ENCODE measurements at places on chromosomes 6 and 20. TPM values are rescaled to one million over a fixed set of nuclear protein-coding genes. Genes with fewer than 3 reads are reported as not detected.
A peak's percentile ranks its signal among the peaks of the same experiment; 100 is the strongest.

- no peak for DNase-seq
These were observed 340.1 kb downstream of the BCKDHB start for GRCh38 chr6:80446454-80447045.

GRCh38 chr6:25027221-25027916 is 91.6 kb upstream of the RIPOR2 start:
- DNase-seq, result peak; percentile 85

GRCh38 chr6:163530406-163530805 is 115.9 kb downstream of the QKI start:
- DNase-seq, result no peak

GRCh38 chr20:60765821-60766403 is 486.1 kb upstream of the CDH4 start:
- DNase-seq, result no peak

- no peak for DNase-seq
These were observed 67.0 kb upstream of the AKAP12 start for GRCh38 chr6:151172751-151173150.

- DNase-seq, result no peak
These were observed 512.8 kb upstream of the EPHA7 start for GRCh38 chr6:93932175-93932574.

DNA sequence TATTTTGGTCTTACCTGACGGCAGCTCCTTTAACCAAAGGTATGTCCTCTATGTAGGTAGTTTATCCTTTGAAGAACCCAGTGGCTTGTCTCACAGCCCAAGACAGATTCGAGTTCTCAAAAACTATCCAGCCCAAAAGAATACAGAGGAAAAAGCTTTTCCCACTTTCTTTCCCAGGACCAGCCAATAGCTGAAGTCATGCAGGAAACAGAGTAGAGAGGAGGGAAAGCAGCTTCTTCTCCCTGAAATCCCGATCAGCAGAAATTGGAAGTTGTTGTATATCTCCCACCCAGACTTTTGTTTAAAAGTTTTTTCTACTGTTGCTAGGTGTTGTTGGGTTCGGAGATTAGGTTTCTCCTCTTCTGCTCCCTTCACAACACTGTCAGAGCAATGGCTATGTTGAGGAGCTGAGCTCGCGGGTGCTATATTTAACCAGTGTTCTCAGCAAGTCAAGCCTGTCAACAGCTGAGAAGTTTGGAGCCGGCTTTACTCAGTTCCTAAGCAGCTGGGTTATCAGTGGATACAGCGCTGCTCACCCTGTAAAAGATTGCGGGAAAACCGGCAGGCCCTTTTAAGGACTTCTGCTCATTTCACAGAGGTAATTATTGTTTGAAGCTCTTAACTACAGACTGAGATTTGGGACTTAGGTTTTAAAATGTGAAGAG is at the start of gene FILIP1:
Gene FILIP1 (minus strand): TSS at position 401 of the 665 bp plus-strand sequence. CDS start 78,828 bp downstream, outside the sequence.
- DNase-seq, result no peak

GRCh38 chr6:38901802-38902522 is 146.6 kb upstream of the GLP1R start:
- no peak for DNase-seq

- DNase-seq, result peak; percentile 34
These were observed 210.0 kb upstream of the CST7 start for GRCh38 chr20:24738981-24739633.

GRCh38 chr20:60063048-60063451 is 104.8 kb downstream of the CDH26 start:
- no peak for DNase-seq

DNA sequence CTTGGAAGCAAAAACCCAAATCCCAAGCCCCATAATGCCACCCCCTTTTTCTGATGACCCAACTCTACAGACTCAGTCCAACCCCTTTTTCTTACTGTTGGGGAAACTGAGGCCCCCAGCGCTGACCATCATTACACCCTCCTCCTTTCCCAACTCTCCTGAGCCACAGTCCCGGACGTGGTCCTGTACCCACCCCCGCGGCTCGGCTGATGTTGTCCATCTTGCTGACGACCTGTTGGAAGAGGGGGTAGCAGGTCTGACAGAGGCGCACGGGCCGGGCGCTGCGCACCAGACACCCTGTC is 533 bp downstream of the OSTM1 start:
- no peak for DNase-seq

GRCh38 chr6:53579338-53579737 is 34.4 kb upstream of the GCLC start:
- DNase-seq, result no peak

GRCh38 chr20:1881240-1881835 is 13.9 kb upstream of the SIRPA start:
- no peak for DNase-seq

DNA sequence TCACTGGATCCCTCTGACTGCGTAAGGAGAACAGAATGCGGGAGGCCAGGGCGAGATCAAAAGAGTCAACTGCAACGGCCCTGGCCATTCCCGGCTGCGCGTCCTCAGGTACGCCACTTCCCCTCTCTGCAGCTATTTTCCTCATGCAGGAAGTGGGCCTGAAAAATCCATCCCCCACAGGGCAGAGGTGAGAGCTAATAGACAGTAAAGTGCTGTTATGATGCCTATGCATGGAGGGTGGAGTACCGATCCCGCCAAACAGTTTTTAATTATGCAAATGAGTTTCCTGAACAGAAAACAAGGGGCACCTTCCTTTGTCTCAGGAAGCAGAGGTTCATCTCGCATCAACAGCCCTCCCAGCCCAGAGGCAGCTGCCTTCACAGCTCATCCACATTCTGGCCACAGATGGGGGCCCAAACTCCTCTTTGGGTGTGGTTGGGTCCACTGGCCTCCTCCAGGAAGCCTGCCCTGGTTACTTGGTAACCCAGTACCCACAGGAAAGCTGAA is 9.3 kb downstream of the PREX1 start:
- DNase-seq, result peak; percentile 52

GRCh38 chr6:161393839-161394364 is 120.0 kb upstream of the AGPAT4 start:
- peak; percentile 74 for DNase-seq

- no peak for DNase-seq
These were observed 41.5 kb downstream of the MAN1A1 start for GRCh38 chr6:119308048-119308570.

GRCh38 chr20:61936701-61937131 is 129.0 kb downstream of the TAF4 start:
- DNase-seq, result no peak

IL17A gene
- 0.82 TPM for total RNA-seq

PREX1 gene
- 81.0 TPM for total RNA-seq

PHACTR1 gene
- total RNA-seq, result 0.32 TPM

TCF19 gene
- 86.3 TPM for total RNA-seq

SEMG1 gene
- total RNA-seq, result not detected

CRISP3 gene
- not detected for total RNA-seq

BANF2 gene
- not detected for total RNA-seq

SLC22A2 gene
- total RNA-seq, result not detected
